ENCODE measurements at places on chromosomes 12 and 14.

GRCh38 chr12:121578230-121579189 is 2.3 kb downstream of the KDM2B start:
- no peak for DNase-seq

DNA sequence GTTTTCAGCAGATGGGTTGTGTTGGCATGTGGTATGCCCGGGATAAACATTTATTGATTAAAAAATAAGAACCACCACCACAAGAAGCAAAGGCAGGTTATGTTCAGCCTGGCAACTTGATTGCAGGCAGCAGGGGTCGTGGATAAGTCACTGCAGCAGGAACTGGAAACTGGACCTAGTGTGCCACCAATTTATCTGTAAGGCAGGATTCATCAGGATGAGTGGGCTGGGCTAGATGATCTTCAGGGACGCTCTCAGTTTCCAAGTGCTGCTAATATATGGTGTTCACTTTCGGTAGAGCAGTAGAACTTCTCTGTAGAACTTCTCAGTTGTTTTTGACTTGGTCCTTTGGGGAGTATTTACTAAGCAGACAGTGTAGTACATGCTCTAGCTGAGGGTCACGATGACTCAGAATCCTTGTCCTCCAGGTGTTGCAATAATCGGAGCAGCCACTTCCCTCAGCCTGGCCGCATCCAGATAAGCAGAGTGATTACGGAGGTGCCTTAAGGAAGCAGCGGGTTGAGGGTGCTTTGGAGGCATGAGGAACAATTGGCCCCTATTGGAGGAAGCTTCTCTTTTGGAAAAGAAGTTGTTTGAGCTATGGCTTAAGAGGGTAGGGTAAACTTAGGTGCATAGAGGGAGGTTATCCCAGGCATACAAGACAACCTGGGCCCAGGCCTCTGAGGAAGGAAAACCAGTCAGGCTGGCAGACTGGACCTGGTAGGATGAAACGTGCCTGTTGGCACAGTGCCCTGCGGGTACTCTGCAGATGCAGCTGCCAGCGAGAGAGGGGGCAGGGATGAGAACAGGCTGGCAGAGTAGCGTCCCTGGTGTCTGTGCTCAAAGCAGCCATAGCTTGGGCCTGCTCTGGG is 104.0 kb downstream of the GPR135 start:
- DNase-seq = no peak

DNA sequence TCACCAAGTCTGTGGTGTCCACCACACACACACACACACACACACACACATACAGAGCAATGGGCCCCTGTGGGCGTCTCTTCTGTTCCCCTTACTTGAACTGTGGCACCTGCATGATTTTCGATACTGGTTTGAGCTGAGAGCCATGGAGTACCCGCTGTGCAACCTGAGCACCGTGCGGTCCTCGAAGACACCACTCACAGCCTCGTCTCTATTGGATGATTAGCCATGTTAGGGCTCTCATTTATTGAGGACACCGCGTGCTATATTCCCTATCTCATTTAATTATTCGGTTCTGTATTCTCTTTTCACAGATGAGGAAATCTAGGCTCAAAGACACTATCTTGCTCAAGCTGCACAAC is 623 bp upstream of the C14orf132 start:
- DNase-seq = no peak

GRCh38 chr12:46187023-46187422 is 81.8 kb downstream of the SLC38A1 start:
- no peak for DNase-seq

GRCh38 chr14:35401422-35402265 is 2.9 kb downstream of the NFKBIA start:
- DNase-seq = no peak

GRCh38 chr14:50750323-50750722 is 80.6 kb downstream of the NIN start:
- DNase-seq = no peak

DNA sequence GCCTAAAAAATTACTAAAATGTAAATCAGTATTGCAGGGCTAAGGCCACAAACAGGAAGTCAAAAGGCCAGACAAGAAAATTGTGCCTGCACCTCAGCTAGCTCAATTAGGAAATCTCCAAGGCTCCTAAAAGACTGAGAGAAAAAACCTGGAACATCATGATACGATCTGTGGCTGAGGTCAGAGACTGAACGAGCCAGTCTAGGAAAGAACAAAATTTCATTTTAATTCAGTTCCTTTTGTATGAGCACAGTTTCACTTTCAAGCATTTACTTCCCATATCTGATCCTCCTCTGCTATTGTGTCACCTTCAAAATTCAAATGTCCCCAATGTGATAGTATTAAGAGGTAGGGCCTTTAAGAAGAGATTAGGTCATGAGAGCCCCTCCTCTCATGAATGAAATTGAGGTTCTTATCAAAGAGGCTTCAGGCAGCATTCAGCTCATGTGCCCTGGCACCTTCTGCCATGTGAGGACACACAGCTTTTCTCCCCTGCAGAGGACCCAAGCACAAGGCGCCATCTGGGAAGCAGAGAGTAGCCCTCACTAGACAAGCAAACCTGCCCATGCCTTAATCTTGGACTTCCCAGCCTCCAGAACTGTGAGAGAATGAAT is 14.8 kb downstream of the PRKAB1 start:
- DNase-seq = no peak

DNA sequence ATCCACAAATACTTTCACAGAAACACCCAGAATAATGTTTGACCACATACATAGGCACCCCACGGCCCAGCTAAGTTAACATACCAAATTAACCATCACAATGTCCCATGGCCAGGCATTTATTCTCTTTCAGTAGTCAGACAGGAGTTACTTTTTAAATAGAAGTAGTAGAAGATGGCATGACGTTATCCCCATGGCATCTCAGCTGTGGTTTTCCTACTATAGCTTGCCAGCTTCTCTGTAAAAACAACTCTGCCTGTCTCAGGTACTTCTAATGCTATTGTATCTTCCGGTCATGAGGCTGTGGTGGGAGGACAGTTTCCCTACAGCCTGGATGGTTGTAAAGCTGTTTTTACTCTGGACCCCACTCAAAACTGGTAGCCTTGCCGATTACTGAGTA is 19.3 kb downstream of the CTSG start:
- no peak for DNase-seq

- DNase-seq = no peak
Measured at GRCh38 chr12:49698619-49699545, 8.3 kb downstream of the FMNL3 start.

DNA sequence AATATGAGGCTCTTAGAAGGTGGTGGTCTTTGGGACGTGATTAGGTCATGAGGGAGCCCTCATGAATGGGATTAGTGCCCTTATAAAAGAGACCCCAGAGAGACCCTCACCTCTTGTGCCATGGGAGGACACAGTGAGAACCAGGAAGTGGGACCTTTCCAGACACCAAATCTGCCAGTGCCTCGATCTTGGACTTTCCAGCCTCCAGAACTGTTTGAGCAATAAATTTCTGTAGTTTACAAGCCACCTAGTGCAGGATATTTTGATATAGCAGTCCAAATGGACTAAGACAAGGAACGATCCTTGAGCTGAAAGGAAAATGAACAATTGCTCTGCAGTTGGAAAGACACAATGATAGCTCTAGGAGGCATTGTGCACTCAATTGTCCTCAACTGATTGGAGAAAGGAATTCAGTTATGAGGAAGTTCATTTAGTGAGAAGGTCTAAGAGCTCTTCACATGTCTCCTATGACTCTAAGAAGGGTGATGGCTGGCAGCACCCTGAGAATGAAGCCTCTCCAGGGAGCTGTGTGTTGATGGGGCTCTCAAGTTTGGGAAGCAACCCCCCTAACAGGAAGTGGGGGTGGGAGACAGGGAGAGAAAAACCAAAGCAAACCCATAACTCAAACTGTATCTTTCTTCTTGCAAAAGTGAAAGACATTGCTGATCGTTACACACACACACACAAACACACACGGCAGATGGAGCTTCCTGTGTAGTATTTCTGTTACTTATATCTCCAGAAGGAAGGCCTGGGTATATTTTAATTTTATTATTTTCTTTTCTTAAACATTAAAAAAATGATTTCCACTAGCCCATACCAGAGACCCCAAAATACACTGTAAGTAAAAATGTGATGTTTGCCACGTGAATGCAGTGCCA is 21.0 kb downstream of the CHST11 start:
- DNase-seq = no peak

DNA sequence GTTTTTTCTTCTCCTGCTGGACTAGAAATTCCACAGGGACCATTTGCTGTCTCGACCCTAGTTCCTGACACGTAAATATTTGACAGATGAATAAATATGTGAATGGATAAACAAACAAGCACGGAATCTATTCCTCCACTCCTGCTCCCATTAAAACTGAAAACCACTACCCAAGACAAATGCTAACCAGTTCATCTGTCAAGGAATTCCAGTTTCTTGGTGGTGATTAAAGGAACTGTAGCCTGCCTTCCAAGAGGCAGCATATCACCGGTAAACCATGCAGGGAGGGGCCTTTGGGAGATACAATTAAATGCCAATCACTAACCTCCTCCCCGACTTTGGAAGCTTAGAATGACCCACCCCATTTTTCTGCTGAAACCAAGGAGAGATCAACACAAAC is 95.4 kb downstream of the TTC7B start:
- DNase-seq = no peak

DNA sequence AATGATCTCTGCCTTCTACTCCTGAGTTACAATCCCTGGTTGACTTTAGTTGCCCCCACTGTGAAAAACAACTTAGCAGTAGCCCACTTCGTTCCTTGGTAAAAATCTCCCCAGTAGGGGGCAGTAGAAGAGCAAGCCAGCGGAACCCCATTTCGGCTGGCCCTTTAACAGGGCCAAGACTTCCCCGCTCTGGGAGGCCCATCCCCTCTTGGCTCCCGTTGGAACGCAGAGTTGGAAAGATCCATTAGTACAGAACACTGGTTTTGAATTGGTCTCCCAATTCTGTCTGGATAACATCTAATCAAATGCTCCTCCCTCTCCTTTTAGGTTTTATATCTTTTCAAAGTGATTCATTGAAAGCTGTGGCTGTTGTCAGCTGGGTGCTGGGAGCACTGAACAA is 1133.3 kb downstream of the BCL11B start:
- no peak for DNase-seq

- no peak for DNase-seq
Measured at GRCh38 chr12:131900397-131900796, 6.0 kb downstream of the ULK1 start.

DNA sequence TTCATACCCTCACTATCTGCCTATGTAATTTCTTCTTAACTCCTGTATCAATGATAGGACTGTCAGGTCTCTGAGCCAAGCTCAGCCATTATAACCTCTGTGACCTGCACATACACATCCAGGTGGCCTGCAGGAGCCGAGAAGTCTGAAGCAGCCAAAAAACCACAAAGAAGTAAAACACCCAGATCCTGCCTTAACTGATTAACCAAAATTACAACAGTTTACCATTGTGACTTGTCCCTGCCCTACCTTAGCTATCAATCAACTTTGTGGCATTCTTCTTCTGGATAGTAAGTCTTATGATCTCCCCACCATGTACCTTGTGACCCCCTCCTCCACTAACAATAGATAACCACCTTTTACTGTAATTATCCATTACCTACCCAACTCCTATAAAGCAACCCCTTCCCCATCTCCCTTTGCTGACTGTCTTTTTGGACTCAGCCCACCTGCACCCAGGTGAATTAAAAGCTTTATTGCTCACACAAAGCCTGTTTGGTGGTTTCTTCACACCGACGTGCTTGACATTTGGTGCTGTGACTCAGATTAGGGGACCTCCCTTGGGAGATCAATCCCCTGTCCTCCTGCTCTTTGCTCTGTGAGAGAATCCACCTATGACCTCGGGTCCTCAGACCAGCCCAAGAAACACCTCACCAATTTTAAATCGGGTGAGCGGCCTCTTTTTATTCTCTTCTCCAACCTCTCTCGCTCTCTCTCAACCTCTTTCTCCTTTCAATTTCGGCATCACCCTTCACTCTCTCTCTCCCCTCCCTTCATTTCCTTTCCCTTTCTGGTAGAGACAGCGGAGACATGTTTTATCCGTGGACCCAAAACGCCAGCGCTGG is 11.5 kb upstream of the LGMN start:
- no peak for DNase-seq

DNA sequence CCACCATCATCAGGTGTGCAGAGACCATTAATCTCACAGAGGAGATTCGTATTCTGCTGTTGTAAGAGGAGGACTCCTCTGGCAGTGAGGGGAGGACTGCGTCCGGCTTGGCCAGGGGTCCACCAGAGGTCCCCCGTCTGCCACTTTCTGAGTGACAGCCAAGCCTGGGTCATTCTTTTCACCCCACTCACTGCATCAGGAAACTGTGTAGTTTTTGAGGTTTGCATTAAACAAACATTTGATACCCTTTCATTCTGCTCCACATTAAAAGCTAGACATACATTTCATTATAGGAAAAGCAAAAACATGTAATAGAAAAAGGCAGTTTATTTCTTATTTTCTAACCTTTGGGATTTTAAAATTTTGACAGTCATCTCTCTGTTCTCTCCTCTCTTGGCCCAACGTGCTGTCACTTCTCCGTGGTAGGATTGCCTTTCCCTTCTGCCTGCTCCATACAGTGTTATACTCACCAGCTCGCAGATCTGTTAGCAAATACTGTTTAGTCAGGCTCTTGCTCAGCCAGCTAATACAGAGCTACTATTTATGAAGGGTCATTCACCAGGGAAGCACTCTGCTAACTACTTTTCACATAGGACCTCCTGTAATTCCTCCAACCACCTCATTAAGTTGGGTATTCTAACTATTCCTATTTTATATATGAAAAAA is 99.3 kb downstream of the PELI2 start:
- DNase-seq = no peak

DNA sequence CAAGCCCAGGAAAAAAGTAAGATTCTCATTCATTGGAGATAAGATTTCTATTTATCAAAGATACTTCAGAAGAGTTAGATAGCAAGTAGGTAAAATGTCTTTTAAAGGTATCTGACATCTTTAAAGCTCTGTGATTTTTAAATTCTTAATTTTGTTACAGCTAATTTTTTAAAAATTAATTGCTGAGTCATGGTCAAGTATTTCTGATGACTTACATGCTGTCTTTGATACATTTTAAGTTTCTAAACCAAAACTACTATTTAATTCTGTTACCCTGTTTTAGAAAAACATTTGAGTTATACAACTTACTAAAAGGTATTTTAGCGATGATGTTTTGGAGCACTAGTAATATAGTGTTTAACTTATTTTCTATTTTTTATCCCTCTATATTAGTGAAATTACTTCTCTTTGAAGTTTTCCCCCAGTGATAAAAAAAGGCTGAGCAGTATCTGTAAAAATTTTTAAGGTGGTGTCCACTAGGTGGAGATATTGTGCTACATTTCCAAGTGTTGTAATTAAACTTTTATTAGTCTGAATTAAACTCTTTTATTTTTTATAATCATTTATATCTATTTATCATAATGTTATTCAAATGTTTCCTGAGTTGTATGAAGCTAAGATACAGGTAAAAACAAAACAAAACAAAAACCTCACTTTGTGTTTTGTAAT is 11.5 kb downstream of the ALG10 start:
- no peak for DNase-seq

DNA sequence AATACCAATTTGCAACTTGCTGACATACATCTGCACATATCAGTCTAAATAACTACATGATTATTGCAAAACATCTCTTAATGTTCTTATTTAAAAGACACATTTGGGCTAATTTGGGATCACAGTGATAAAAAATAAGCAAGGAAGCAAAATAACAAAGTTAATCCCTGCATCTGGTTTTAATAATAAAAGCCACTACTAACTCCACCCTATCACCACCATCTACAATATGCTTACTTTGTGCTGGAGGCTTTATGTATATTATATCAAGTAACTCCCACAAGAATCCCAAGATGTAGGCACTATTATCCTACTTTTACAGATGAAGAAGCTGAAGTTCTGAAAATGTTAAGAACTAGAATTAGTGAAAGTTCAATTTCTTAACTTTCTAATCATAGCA is 45.7 kb downstream of the TAOK3 start:
- no peak for DNase-seq

All from left forelimb (tissue), 1 donor.